EL (cell line): ENCODE measurements at places on chromosomes 16 and 17.

DNA sequence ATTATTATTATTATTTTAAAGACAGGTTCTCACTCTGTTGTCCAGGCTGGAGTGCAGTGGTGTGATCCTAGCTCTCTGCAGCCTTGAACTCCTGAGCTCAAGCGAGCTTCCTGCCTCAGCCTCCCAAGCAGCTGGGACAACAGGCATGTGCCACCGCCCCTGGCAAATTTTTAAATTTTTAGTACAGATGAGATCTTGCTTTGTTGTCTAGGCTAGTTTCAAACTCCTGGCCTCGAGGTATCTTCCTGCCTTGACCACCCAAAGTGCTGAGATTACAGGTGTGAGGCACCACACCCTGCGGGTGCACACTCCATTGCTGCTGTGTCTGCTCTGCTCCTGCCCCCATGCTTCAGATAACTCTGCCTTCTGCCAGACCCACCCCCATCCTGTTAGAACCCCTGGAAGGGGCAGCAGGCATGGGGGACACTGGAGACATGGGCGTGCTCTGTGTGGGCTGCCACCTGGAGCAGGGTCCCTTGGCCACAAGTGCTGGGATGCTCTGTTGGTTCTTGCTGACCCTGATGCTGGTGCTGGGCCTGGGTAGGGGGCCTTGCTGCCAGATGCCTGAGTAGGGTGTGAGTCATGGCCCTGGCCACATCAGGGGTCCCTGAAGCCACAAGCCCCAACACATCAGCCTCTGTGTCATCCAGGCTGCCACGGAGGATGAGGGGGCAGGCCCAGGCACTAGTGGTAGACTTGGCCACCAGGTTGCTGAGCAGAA, 2.6 kb downstream of the GGT6 start:
- no peak for DNase-seq

DNA sequence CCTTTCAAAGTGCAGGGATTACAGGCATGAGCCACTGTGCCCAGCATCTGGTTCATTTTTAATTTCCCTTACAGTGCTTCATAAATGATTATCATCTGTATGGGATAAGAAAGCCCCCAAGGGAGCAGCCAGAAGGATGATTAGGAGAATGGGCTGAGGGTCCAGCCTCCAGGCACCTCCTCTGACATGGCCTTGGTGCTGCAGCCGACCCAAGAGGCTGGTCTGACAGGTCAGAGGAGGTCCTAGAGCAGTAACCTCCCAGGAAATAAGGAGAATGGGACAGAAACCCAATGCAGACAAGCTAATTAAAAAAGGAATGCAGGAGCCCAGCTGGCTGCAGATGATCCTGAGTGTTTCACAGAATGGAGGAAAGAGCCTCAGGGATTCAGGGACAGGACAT, 29.0 kb downstream of the MRC2 start:
- DNase-seq: no peak

- peak; percentile 30 for DNase-seq
Measured at GRCh38 chr17:4256952-4257351, 6.8 kb downstream of the ANKFY1 start.

- DNase-seq: no peak
Measured at GRCh38 chr17:55441544-55441943, 19.9 kb upstream of the MMD start.

GRCh38 chr17:29169806-29170591, 10.2 kb downstream of the MYO18A start:
- no peak for DNase-seq

DNA sequence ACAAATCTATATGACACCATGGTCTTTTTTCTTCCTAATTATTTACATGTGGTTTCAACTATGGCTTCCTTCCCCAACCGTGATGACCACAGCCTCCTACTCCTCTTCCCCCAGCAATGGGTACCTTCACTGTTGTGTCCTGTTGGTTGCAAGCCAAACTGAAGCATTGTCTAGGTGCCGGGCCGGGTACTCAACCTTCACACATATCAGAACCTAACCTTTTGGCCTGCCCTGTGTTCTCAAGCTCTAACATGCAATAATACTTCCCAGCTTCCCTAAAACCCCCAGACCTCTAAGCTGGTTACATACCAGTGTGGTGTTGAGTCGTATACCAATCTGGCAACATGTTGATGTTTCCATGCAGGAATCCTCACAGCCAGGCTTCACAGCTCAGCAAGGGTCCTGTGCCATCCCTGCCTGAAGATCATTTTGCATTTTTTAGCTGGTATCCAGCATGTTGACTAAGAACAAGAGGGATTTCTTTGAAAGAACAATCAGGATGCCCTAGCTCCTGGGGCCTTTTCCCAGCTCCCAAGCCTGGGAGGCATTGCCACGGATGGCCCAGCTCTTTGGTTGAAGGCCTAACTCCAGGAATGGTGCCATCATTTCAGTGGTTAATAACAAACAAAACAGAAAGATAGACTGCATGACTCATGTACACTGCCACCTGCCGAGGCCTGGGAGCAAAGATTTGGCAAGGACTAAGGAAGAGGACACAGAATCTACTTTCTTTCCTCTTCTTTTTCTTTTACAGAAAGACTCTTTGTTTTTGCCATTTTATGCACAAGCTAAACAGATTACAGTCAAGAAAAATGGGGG, 373.7 kb upstream of the SALL1 start:
- DNase-seq: peak; percentile 32

GRCh38 chr16:23107117-23107516, 42.1 kb downstream of the USP31 start:
- no peak for DNase-seq

DNA sequence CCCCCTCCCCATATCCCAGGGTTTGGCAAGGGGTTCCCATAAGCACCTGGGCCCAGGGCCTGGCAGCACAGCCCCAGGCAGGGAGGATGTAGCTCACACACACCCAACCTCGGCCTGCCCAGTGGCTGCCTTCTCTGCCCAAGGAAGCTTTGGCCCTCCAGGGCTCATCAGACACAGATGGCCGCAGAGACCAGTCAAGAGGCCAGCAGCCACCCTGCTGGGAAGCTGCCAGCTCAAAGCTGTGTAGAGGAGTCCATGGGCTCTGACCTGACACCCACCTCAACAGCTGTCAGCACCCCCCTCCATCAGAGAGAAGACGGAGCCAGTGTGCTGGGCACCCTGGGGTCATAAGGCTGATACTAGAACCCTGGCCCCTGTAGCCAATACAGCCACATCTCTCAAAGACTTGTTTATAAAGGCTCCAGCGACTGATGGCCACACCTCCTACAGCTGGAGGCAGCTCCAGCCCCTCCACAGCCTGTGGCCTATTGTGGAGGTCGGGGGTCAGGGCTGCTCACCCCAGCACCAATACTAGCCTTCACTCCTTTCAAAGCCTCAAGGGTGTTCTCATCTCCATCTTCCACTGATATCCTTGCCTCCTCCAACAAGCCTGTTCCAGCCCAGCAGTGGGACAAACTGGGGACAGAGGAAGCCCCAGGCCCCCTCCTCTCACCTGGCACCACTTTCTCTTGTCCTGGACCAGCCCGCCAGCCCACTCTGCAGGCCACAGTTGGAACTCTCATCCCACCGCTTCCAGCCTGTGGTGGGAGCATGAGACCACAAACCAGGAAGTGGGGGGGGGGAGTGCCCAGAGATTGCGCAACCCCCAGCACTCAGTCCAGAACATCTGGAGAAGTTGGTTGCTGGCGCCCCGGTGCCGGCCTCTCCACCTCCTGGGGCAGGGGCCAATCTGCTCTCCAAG, 2.2 kb upstream of the MPG start:
- peak; percentile 85 for DNase-seq
